ENCODE measurements at places on chromosomes 3 and 15.

DNA sequence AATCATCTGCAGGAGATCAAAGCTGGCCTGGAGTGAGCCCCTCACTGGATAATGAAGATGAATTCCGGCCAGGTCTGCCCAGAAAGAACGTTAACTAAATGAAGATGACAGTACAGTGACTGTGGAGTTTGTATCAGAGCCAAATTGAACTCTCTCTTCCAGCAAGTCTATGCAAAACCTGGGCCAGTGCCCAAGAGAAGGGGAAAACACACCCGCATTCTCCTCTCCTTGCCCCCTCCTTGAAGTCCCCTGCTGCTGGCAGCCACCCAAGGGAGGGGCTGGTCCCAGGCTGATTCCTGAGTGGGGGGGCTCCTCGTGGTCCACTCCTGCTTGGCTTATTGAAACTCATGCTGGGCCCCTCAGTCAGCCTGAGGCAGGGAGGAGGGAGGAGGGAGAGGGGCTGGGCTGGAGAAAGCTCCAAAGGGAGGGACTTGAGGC is 155.7 kb downstream of the RAB11A start:
- DNase-seq = no peak

DNA sequence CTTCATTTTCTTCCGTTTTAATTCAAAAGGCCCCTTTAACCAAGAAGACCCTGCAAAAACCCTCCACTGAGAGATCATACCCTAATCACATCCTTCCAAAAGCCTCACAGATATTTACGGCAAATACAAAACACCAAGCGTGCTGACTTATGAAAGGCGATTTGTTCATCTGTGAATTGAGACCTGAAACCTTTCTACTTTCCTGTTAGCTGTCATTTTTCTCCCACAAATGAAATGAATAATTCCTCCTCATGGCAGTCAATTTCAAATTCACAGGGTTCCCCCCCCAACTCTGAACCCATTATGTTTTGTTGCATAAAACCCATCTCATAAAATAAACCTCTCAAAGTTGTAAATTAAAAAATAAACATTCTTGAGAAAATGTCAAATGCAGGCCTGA is 149.6 kb downstream of the PDZRN3 start:
- no peak for DNase-seq

GRCh38 chr15:73753250-73754130 is at the start of gene INSYN1:
Gene INSYN1, minus strand, starts transcription at chr15:73753351. Its CDS starts 2,221 bp downstream, at chr15:73751130.
- DNase-seq = peak; percentile 75

GRCh38 chr15:64429448-64429847 is 30.9 kb upstream of the ZNF609 start:
- DNase-seq = no peak

GRCh38 chr3:28343144-28343543 is 5.4 kb upstream of the ZCWPW2 start:
- DNase-seq = no peak

GRCh38 chr15:69583626-69584025 is 131.0 kb downstream of the RPLP1 start:
- DNase-seq = no peak

DNA sequence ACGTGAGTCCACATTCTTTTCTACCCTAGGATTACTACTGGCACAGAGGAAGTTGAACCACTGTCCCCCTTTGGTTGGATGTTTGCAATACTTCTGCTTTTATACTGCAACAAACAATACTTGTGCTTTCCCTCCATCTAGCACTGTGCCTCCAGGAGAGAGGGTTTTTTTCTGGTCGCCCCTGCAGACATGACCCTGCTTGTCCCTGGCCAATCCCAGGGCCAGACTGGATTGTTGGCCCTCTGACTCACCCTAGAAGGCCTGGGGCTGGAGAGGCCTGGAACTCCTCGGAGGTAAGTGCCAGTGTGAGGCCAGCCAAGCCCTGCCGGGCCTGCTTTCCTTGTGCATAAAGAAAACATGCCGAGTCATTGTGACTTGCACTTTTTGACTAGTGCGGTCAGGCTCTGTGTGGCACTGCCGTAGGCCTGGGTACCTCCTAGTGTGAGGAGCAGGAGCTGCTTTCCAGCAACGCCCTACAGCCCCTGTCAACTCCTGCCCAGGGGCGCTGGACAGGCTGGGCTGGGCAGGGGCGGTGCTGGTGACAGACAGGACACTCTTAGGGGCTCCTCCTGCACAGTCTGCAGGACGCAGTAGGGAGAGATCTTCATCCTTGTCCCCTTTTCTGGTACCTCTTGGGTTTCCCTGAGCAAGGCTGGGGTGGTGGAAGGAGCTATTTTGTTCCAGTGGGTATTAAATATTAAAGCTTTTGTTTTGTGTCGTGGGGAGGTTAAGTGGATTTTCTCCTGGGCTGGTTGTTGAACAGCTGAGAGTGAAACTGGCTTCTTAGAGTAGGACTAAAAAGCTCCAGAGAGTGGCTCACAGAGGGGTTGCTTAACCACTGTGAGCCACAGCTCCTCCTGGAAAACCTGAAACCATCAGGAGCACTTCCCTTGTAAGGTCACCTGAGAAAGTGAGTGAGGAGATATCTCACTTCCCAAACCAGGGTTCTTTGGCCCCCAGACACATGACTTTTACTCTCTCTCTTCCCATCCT is 14.4 kb upstream of the TKT start:
- DNase-seq = peak; percentile 80

GRCh38 chr3:172939651-172940293 is 189.2 kb downstream of the ECT2 start:
- DNase-seq = no peak

- no peak for DNase-seq
Measured at GRCh38 chr3:72997421-72997961, 880 bp downstream of the PPP4R2 start.

Measured in left ventricle myocardium inferior (tissue), 1 donor.